Activated CD4-positive, alpha-beta T cell treated with anti-CD3 and anti-CD28 coated beads for 1 hour (primary cell): ENCODE measurements at places on chromosomes 6 and 20.

- DNase-seq, result no peak
These were observed 4.0 kb upstream of the CCN2 start for GRCh38 chr6:131955192-131955591.

- no peak for DNase-seq
These were observed 45.0 kb upstream of the OPRM1 start for GRCh38 chr6:153994004-153994403.

- DNase-seq, result no peak
These were observed 21.0 kb downstream of the JPH2 start for GRCh38 chr20:44166008-44166407.

DNA sequence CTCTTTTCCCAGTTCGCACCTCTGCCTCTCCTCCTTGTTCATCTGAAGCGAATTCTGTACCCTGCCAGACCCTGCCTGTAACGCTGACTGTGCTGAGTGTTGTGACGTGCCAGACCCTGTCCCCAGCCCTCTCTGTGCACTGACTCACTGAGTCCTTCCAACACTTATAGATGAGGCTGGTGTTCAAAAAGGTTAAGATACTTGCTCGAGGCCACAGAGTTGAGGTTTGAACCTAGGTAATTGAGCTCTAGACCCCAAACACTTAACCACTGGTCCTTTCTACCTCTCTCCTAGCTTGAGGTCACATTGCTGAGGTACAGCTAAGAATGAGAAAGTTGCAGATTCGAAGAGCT, 45.7 kb upstream of the NEDD9 start:
- DNase-seq, result no peak

DNA sequence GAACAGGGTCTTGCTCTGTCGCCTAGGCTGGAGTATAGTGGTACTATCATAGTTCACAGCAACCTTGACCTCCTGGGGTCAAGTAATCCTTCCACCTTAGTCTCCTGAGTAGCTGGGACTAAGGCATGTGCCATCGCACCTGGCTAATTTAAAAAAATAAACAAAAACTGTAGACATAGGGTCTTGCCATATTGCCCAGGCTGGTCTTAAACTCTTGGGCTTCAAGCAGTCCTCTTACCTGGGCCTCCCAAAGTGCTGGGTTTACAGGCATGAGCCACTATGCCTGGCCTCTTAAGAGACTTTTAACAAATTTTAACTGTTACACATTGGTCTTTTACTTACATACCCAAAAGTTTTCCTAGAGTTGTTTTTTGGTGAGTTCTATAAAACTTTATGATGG, 12.4 kb downstream of the CD2AP start:
- no peak for DNase-seq

- DNase-seq, result no peak
These were observed 12.4 kb downstream of the GABBR1 start for GRCh38 chr6:29620630-29621029.

GRCh38 chr6:111329882-111330633, 153.0 kb downstream of the REV3L start:
- DNase-seq, result no peak

DNA sequence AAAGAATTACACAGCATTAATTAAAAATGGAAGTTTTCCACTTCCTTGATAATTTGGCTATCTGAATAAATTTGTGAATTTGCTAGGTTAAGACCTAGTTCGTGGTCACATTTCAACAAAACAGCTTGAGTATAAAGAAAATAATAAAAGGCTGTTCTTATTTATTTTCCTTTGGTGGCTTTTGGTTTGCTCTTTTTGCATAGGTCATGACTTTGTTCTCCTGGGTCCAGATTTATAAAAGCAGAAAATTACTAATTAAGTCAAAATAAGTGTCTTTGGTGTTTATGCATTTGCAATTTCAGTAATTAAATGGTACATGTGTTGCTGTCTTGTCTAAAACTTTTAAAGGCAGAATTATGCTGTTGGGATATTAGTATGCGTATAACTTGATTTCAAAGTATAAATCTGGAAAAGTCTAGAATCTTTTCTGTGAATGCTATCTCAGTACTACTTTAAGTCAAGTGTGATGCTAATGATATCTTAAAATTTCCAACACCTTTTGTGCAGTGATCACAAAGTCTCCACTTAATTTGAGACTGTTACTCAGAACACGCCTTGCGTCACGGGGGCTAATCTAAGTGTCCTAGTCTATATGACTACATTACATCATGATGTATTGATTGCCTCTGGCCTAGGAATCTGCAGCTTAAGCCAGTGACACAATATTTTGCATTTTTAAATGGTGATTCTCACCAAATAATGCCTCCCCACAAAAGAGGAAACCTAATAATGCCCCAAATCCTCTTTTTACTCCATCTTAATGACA, 41.0 kb downstream of the GNAS start:
- no peak for DNase-seq

GRCh38 chr6:118596774-118597320, 48.8 kb downstream of the PLN start:
- no peak for DNase-seq

DNA sequence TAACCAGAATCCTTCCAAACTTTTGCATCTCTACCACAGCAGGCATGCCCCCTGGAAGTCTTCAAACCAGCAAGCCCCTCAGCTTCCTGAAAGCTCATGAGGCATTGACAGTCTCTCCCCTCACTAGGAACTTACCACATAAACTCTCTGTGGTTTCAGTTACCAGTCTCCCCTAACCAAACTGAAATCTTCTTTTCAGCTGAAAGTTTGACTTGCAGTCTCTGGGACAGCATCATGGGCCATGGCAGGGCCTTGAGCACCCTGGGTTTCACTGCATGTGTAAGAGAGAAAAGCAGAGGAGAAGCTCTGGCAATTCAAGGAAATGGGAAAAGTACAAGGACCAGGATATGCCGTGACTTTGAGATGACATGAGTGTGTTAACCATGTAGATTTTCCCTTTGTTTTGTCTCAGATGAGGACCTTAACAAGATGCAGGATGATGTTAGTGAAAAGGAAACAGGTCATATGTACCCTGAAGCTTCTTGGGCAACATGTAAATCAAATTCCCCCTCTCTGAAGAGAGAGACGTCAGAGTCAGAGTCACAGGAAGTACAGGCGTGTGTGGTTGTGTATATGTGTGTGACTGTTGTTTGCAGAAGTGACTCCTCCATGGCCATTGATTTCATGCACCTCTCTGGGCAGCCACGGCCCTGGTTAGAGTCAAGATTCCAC, 106.3 kb downstream of the TNFRSF21 start:
- no peak for DNase-seq

DNA sequence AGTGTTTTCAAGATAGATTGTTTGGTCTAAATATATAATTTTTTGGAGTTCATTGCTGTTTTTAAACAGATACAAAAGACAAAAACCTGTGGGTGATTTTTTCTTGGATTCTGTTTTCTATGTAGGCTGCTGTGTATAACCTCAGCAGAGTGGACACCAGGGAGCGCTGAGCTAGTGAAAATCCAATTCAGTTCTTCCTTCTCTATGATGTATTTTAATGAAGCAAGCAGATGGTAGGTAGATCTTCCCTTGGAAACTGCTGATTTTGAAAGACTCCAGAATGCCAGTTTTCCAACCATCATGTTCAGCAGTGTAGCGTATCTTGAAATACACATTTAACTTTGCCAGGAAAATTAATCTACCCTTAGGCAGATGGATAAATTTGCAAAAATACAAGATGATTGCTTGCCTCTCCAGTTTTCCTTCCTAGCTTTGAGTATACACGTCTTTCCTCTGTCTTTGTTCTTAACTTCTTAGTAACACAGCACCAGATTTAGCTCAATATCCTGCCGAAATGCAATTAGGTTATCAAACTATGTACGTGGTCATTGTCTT, 178.0 kb downstream of the PHF3 start:
- no peak for DNase-seq

DNA sequence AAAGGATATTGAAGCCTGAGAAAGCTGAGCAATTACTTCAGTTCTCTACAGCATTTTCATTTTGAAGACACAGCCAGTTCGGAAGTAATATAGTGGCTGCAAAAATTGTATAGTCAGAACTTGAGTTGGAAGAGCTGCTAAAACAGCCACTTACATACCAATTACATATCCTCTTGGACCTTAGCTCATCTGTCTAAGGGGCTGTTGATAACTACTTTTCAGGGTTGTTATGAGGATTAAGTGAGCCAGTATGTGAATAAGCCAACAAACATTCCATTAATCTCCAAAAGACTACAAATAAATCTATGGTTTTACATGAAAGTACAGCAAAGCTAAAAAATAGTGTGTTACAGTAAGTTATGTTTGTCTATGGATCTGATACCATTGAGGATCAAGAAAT, 59.7 kb downstream of the TMEM200A start:
- no peak for DNase-seq

GRCh38 chr6:36669002-36669401, 9.5 kb upstream of the CDKN1A start:
- DNase-seq, result no peak

- no peak for DNase-seq
These were observed 25.4 kb downstream of the CDYL start for GRCh38 chr6:4801491-4802110.

DNA sequence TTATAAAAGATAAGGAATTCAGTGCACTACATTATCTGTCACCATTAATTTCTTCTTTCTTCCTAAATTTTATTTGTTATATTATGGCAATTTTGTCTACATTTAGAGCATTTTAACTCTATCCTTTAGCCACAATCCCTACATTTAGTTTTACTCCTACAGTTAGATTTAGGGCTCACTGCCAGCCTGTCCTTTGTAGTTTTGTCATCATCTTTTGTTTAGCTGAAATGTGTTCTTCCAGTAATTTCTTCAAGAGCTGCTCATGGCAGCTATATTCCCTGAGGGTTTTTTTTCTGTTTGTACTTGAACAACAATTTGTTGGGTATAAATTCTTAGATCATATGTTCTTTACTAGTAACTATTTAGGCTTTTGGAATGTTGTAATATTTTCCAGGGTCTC, 72.7 kb upstream of the B3GAT2 start:
- no peak for DNase-seq

GRCh38 chr20:44758247-44759101, 12.8 kb downstream of the KCNK15 start:
- no peak for DNase-seq

- no peak for DNase-seq
These were observed 608.4 kb upstream of the AGPAT4 start for GRCh38 chr6:161882196-161882765.

- DNase-seq, result no peak
These were observed 45.4 kb upstream of the BTN3A2 start for GRCh38 chr6:26319405-26320128.

- DNase-seq, result no peak
These were observed 226.2 kb downstream of the TTLL2 start for GRCh38 chr6:167550941-167551627.

GRCh38 chr6:123808556-123808955, 4.9 kb downstream of the NKAIN2 start:
- no peak for DNase-seq

DNA sequence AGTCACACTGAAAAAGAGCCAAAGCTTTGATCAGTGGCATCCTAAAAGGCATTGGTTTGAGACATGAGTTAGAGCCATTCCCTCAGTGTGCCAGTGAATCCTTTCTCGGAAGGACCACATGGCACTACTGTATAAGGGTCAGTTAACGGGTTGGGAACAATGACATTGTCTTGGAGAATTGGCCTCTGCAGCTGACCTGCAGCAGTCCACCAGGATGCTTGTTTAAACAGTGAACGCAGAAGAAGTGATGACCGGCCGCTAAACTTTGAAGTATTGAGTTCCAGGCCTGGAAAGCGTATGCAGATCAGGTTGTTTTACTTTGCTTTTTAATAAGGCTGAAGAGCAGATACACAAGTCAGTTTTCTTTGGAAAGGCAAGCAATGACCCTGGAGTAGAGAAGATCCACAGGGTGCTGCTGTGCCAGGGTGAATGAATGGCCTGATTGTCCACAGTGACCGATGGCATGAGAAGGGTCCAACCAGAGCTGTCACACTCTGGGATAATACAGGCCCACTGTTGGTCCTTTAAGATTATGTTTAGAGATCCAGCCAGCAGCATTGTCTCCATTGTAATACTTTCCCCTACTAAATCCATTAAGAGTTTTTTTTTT, 57.8 kb downstream of the GMPR start:
- DNase-seq, result no peak

DNA sequence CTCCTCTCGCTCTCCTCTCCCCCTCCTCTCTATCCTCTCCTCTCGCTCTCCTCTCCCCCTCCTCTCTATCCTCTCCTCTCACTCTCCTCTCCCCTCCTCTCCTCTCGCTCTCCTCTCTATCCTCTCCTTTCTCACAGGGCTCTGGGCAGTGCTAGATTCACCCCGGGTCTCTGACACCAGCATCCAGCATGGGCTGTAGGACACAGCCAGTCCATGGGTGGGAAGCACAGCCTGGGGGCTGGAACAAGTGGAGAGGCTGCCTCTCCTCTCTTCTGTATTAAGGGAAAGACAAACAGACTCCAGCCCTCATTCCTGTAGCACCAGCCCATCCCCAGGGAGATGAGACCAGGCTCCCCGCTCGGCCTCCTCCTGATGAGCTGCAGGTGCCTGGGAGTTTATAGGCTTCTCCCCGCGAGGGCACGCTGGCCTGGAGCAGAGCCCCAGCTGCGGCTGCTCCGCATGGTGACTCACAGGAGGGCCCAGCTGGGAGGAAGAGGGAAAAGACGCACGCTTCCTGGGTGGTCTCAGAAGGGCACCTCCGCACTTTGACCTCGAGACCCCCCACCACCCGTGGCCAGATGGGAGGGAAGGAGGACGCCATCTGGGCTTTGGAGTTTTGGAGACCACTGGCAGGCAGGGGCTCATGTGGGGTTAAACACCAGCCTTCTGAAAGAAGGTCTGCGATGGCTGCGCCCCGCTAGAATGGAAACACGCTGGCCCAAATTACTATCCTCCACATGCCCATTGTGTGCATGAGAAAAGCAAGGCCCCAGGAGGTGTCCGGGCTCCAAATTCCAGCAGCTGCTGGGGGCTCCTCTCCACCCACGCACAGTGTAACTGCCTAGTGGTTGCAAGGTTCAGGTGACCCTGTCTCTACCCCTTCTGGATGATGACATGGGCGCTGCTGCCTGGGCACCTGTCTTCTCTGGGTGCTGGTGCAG, 68.0 kb downstream of the BMP7 start:
- no peak for DNase-seq

DNA sequence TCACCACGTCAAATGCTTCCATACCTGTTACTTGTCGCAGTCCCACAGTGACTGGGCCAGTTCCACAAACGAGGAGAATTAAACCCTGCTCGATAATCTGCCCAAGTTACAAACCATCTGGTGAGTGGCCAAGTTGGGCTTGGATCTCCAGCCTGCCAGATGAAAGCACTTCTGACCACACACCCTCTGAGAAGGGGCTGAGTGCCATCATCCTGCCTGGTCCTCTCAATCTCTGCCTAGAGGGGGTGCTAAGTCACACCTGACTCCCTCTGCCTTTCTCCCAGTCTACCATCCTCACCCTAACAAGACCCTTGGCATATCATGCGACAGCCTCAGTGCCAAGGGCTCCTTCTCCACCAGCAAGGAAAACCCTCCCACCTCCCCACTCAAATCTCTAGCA, 15.8 kb downstream of the RRP36 start:
- no peak for DNase-seq

GRCh38 chr20:14764511-14765369, 427.3 kb upstream of the FLRT3 start:
- DNase-seq, result no peak

DNA sequence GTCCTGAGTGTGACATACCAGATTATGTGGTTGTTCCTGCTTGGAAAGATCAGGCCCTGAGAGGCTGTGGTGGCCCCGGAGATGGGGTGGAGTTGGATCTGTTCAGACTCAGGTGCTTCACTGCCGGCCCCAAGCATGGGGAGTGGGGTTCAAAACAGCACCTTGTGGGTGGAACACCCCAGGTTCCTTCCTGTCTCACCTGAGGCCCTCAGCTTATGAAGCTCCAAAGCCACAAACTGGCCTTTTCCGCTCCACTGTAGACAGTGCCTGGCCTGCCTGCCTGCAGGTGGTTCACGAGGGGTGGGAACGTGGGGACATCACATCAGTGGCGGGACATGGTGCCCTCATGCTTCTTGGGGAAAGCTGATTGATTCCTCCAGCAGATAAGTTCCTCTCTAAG, 146.4 kb downstream of the TAF4 start:
- no peak for DNase-seq
